ENCODE measurements at places on chromosomes 2 and 18.

- no peak for DNase-seq
Observed at GRCh38 chr2:121596221-121597080, 52.8 kb downstream of the CLASP1 start.

DNA sequence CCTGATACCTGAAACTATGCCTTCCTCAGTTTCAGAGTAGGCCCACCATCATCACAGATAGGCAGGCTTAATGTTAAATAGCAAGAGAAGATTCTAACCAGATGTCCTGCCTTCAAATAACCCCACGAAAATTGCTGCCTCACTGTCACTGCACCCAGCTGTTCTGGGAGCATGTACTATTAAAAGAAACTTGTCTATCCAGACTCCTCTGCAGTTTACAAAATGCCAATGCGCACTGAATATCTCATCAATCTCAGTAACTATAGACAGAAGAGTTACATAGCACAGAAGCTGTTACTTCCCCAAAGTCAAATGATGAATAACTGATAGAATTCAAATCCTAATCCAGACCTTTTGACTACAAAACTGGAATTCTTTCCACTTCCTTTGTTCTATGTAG lies 43.9 kb downstream of the WDR75 start:
- DNase-seq: no peak

GRCh38 chr2:113218283-113219091 lies 44.7 kb downstream of the PSD4 start:
- DNase-seq: no peak

DNA sequence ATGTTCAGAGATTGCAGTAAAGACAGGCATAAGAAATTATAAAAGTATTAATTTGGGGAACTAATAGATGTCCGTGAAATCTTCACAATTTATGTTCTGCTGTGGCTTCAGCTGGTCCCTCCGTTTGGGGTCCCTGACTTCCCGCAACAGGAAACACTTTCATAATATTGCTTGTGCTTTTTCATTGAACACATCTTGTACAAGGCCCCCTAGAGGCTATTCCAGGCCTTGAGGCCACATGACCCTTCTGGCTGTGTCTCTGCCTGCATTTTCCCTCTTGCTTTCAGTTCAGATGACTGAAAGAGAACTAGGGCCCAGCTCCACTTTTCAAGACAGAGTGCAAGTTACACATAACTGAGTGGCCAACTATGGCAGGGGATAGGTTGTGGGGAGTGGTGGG lies 164.1 kb downstream of the TMEM247 start:
- DNase-seq: no peak

DNA sequence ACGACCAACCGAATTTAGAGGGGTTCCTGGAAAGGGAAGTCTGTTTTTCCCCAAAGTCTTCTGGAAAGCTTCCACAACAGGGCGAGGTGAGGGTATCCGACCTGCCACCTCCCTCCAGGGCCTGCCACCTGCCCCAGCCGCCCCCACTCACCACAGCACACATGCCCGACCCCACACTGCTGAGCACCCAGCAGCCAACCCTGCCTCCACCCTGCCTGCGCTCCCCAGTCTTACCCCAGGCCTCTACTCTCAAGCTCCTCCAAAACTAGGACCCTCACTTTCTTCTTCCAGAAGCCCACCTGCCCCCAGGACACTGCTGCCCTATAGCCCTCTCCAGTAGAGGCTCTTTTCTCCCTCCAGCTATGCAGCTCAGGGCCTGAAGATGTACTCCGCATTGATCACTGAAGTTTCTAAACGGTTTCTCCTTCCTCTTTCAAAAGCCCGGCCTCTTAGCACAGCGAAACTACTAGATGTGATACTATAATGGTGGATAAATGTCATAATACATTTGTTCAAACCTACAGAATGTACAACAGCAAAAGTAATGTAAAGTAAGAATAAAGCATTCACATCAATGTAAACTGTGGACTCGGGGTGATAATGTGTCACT lies 128.8 kb upstream of the SLC1A4 start:
- DNase-seq: no peak

DNA sequence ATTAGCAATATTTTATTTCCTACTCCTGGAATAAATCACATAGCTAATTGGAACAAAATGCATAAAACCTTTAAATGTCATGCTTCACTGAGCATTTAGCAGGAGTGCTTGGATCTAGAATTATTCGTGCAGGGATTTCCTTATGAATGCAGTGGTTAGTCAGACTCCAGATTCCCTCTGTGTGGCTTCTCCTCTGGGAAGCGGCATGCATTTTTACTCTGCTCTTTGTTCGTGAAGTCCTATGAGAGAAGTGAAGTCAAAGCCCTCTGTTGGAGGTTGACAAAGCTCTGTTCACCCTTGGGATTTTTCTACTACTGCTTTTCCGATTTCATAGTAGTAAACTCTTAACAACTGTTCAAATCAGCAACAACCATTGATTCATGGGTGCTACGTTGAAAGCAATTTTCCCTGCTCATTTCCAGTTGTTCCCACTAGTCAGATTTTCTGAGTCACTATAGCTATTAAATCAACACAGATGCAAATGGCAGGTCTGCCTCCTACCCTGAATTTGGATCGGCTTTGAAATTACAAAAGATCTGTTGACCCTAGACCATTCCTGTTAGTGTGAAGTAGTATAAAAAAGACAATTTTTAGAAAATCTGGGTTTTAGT lies 461.7 kb downstream of the STK39 start:
- DNase-seq: no peak

GRCh38 chr2:59277671-59278070 lies 1036.5 kb upstream of the FANCL start:
- DNase-seq: no peak

DNA sequence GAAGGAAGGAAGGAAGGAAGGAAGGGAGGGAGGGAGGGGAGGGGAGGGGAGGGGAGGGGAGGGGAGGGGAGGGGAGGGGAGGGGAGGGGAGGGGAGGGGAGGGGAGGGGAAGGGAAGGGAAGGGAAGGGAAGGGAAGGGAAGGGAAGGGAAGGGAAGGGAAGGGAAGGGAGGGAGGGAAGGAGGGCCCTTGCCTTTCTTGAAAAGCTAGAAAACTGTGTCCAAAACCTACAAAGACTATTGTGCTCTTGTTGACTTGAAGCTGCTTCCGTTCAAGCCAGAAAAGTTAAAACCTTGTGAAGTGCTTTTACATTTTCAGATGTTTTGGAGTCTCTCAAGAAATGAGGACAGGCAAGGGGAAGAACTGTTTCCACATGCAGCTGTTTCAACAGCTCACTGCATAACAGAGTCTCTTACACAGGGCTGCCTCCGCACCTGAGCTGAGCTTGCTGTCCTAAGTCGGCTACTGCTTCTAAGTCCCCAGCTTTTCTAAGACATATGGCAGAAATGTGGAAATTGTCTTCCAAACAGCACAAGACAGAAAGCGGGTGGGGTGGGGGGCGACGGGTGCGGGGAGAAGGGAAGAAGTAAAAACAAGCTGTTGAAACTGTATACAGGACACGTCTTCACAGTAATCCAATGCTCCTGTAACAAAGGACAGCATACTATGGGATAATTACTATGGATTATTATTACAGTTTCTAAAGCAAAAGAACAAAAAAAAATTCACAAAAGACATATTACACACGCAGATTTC lies 46.1 kb downstream of the BCL11A start:
- no peak for DNase-seq

DNA sequence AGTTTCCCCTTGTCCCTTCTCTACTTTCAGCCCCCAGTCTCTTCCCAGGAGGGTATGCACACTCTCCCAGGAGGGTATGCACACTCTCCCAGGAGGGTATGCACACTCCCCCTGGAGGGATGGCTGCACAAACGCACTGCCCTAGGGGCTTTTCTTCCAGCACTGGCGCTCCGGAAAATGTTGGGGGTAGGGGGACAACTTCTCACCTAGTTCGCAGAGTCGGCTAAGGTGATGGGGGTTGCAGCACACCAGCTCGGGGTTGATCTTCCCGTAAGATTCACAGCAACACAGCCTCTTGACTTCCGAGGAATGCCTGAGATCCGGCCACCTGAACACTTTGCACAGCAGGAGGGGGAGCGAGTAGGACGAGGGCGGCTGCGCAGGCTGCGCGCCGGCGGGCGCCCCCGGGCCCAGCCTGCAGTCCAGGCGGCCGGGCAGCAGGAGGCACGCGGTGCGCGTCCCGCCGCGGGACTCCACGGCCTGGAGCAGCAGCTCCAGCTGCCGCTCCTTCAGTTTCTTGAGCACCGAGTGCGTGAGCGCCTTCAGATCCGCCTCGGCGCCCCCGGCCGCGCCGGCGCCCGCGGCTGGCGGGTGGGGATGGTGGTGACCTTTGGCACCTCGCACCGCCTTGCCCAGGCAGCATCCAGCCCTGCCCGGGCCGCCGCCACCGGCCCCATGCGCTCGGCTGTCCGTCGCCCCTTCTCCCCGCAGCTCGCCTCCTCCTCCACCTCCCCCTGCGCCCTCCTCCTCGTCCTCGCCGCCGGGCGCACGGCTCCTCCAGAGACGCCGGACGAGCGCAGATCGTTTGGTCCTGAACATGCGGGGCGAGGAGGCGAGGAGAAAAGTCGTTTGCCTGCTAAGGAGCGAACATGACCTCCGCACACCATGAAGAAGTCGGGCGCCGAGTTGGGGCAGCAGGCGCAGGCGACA lies 894 bp downstream of the SMAD7 start:
- DNase-seq: no peak

DNA sequence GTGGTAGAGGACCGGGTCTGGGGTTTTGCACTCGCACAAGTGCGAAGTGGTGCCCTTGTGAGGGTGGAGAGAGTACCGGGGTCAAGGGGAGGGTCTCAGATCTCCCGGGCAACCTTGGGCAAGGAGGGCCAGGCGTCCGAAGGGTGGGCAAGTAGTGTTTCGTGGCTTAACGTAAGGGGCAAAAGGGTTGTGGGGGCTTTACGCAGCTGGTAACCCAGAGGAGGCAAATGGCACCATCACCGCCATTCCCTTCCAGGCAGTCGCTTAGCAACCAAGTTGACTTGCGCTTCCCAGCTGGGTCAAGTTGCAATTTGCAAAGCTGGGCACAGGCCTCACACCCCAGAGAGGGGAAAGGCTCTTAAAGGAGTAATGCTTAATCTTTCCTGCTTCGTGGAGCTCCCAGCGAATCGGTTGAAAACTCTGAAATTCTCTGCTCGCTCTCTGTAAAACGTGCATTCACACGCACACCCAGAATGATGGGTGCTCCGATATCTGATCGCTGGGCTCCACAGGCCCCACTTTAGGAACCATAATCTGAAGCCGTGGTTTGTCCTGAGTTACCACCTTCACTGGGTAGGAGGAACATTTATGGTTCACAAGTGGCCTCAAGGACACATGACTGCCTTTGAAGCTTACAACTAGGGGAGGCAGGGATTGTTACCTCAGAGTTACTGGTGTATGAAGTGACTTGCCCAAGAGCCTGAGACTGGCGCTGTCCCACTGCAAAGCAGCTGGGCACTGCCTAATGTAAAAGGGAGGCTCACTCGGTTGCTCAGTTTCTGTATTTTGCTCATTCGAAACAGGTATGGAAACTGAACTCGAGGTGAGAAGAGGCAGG lies 127.9 kb downstream of the UXS1 start:
- no peak for DNase-seq

GRCh38 chr2:190717306-190717705 lies 68.4 kb downstream of the NAB1 start:
- DNase-seq: no peak

GRCh38 chr2:27909901-27910300 lies 19.4 kb downstream of the BABAM2 start:
- DNase-seq: no peak

DNA sequence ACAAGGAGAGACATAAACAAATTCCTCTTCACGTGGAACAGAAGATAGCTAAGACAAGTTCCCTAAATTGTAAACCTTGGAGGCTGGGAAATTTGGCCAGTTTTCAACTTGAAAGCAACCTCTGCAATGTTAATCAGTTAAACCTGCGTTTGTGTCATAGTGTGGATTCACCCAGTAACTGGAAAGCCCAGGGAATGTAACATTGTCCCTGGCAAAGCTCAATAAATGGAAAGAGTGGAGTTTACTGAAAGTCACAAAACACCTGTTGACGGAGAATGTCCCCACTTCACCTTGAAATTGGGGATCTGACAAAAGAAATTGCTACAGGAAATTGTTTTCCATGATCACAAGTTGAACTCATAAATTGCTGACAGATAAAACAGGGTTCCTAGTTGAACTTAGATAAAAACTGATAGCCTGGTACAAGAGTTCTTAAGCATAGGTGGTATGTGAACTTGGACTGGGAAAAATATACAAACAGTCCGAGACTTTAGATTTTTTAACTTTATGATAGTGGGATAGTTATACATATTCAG lies 15.0 kb upstream of the ME2 start:
- DNase-seq: no peak

- DNase-seq: no peak
Observed at GRCh38 chr2:233816334-233816733, 38.0 kb downstream of the HJURP start.

DNA sequence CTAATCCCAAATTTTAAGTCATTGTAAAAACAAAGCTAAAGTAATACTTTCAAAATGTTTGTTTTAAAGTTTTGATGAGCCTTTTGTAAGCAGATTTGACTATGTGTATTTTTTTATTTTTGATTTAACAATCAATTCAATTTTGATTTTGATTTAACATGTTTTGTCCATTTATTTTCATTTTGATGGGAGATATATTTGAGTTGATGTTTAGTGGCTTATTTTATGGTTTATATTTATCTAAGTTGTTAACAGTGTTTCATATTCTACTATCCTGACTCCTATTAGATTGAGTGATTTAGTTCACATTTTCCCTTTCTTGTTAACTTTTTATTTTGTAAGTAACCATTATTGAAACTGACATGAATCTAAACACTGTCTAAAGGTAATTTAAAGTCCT lies 44.7 kb downstream of the TMEM18 start:
- DNase-seq: no peak

DNA sequence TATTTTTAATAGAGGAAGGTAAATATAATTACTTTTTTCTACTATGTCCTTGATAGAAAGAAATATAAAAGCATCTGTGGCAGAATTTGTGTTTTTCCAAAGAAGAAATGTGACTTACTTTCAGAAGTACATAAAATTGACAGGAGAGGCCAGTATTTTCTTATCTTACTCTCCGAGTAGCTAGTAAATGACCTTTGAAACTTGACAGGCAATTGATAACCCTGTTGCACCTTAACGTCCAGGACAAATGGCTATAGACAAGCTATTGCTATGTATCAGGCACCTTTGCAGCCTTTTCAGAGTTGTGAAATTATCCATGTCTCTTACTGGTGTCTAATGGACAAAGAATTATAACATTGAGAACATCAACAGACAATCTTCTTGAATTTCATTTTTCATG lies 63.0 kb upstream of the TNFRSF11A start:
- no peak for DNase-seq

DNA sequence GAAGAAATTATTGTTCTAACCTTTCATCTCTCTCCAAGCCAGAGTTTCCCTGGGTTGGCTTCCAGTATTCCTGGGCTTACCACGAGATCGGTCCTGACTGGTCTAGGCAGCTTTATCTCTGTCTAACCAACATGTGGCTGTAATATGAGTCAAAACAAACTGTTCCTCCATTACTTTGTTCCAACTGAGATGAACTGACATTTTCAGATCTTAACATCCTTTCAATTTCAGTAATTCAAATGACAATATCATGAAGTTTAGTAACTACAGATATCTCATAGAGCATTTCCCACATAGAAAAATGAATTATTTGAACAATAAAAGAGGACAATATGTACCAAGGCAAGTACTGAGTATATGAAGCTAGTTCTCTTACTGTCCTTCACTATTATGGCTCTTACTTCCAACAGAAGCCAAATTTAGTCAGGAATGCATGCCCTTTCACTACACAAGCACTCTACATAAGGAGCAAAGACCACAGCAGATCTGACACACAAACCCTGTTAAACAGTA lies 15.5 kb downstream of the SLC25A12 start:
- DNase-seq: no peak
